ENCODE measurements at places on chromosomes 12 and 14.

DNA sequence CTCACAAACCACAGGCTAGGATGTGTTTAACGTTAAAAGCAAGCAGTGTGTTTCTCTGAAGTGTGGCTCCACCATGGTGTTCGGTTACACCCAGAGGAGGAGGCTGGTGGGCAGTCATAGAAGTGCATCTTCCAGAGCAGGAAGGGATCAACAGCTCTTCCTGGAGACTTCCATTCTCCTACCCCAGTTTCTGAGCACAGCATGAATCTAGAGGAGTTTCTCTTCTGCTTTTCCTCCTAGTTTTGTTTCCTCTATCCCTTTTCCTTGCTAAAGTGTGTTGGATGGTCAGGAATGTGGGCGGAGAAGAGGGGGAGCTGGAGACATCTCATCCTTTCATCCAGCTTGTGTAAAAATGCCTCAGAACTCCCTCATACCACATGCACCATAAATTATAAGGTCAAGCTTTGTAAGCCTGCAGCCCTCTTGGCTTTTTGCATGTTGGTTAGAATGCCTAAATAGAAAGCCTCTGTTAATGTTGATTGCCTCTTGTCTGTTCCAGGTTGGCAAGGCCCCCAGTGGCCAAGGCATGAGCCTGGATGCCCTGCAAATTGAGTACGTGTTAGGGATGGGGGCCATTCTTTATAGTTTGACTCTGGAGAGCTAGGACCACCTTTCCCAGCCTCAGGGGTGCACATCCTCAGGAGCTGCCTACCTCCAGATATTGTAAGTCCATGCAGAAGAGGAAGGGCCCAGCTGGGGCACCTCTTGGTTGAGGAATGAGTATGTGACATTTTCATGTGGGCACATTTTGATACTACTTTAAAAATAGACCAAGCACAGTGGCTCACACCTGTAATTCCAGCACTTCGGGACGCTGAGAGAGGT, 4.0 kb upstream of the CKAP4 start:
- DNase-seq, result no peak

DNA sequence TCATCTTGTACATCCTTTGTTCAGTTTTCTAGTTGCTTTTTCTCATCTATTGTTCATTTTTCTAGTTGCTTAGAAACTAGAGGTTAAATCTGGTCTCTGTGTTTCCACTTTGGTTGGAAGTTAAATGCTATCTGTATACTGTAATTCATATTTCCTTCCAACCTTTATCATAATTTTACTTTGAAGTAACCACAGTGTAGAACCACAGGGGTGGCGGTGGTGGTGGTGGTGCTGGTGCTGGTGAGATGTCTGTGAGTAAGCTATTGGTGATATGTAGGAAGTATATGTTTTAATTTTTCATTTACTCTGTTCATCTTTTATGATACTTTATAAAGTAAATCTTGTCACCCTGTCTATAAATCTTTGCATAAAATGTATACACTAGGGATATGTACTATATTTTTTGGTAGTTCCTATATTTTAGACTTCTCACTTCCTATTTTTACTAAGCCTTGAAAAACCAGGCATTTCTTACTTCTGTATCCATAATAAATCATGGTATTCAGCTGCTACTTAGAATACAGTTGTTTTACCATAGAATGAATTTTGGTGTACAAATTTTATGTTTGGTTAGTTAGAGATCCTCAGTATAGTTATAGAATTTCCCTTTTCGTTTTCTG, 31.9 kb downstream of the CCDC91 start:
- DNase-seq, result peak; percentile 57

GRCh38 chr12:75545636-75546035, 34.2 kb upstream of the KRR1 start:
- DNase-seq, result no peak

- no peak for DNase-seq
Observed at GRCh38 chr12:10119066-10119465, 10.9 kb downstream of the CLEC7A start.

GRCh38 chr14:101226603-101227425, 323.3 kb upstream of the RTL1 start:
- DNase-seq, result no peak
